Thymus (tissue), 14 donors: ENCODE measurements at places on chromosomes 11 and 22. TPM values are rescaled to one million over a fixed set of nuclear protein-coding genes. Genes with fewer than 3 reads are reported as not detected.

DNA sequence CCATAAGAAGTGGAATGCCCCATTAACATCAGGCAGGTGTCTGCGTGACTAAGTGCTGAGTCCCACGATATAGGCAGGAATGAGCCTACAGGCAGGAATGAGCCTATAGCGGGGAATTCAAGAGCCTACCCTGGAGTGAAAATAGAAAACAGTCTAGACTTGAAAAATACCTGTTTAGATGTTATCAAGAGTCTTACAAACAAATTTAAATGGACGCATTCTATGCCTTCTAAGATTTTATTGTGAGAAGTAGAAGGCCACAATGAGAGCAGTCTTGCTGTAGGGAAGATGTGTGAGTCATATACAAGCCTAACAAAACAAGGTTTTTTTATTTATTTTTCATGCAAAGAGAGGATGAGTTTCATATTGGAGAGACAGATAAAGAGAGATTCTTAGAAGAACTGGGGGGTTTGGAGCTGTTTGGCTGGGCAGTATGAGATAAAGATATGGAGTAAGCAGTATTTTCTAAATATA lies 200.8 kb upstream of the ZC3H12C start:
- no peak for DNase-seq
- no peaks in the 10 kb centered on the region for H3K36me3 ChIP-seq
- no peak overlapping the region for H3K4me3 ChIP-seq
- no peaks in the 10 kb centered on the region for H3K4me1 ChIP-seq
- H3K27ac ChIP-seq: no peak overlapping the region

GRCh38 chr22:21652547-21653545 lies 10.7 kb downstream of the SDF2L1 start:
- H3K4me1 ChIP-seq: peaks cover 41% of the 10 kb centered on the region
- DNase-seq: peak; percentile 21
- H3K27ac ChIP-seq: no peak overlapping the region
- peak overlapping the region; percentile 65 for H3K4me3 ChIP-seq
- peaks cover 14% of the 10 kb centered on the region for H3K27me3 ChIP-seq
- peaks cover 3% of the 10 kb centered on the region for H3K36me3 ChIP-seq

OVCH2 gene
- not detected for total RNA-seq

MRGPRX3 gene
- not detected for total RNA-seq
